ENCODE measurements at places on chromosomes 6 and 20.

DNA sequence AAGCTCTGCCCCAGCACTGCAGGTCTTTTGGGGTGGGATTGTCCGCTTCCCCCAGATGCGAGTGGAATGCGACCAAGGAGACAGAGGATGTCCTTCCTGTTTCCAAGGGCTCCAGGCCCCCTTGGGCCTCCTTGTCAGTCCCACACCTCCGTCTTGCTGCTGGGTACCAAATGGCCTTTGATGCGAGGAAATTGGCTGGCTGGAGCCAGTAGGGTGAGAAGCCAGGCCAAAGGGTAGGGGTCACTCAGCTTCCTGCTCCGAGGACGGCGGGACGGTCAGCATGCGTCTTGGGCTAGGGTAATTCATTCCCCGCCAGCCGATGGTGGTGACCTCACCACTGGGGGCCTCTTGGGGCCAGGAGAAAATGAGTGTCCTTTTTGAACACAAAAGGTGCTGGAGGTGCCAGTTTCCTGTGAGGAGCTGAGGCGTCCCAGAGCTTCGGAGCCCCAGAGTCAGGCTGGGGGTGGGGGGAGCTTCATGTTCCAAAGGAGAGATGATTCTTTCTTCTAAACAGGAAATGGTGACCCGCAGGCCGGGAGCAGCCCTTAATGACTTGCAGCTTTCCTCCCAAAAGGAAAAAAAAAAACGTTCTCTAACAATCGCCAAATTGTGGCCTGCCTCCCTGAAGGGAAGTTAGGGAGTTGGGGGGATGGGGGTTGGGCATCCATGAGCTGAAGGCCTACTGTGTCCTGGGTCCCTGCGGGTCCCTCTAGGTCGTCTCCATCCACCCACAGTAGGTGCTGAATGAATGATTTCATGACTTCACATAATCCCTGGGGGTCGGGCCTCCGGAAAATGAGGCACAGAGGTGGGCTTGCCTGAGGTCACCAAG lies 6.7 kb downstream of the SNAI1 start:
- DNase-seq: no peak

GRCh38 chr6:163530406-163530805 lies 115.9 kb downstream of the QKI start:
- no peak for DNase-seq

GRCh38 chr20:64114356-64114971 lies 7.1 kb upstream of the NPBWR2 start:
- no peak for DNase-seq

- DNase-seq: no peak
These were observed 311.9 kb upstream of the MAP3K7 start for GRCh38 chr6:90898763-90899162.

DNA sequence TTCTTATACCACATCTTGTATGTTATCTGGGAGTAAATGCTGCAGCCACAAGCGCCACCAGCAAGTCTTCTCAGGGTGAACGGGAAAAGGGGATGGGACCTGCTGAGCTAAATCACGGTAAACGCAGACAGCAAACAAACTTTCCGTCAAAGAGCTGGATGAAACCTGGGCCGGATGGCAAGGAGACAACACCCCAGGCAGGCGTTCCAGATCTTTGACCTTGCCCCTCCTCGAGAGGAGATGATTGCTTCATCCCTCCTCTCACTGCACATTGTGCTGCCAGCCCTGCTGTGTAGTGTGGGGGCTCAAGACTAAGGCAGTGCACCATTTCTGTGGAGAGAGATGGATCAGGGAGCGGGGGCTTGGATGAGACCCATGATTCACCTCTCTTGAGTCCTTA lies 9.8 kb downstream of the RAET1E start:
- DNase-seq: no peak

DNA sequence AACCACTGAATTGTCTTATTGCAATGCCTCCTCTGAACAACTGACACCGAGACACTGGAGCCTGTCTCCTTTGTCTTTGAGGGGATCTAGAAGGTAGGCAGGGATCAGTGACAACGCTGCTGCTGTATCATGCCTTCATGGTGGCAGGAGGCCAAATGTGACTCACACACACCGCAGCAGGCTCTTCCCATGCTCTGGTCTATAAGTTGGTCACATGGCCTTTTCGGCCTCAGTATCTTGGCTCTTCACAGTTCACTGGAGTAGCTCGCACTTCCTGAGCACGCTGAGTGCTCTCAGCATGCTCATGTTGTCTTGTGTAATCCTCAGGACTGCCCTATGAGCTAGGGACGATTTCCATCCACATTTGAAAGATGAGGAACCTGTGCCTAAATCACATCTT lies 167.4 kb upstream of the PCSK2 start:
- DNase-seq: no peak

DNA sequence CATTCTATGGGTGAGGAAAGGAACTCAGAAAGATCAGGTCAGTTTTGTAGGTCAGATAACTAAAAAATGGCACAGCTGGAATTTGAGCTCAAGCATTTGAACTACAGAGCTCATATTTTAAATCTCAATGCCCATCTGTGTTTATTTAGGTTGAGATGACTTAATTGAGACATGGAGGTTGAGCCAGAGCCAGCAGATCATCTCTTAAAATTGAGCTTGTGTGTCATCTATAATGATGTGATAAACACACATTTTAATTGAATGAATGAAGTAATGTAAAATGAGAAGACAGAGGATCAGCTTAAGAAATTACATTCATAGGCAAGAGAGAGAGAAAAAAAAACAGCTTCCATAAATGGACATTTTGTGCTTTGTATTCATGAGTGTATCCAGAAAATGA lies 3.7 kb downstream of the MANEA start:
- no peak for DNase-seq

GRCh38 chr20:43849496-43850186 lies 65.0 kb upstream of the TOX2 start:
- DNase-seq: no peak

GRCh38 chr6:51959744-51960383 lies 127.5 kb downstream of the PKHD1 start:
- DNase-seq: peak; percentile 65

DNA sequence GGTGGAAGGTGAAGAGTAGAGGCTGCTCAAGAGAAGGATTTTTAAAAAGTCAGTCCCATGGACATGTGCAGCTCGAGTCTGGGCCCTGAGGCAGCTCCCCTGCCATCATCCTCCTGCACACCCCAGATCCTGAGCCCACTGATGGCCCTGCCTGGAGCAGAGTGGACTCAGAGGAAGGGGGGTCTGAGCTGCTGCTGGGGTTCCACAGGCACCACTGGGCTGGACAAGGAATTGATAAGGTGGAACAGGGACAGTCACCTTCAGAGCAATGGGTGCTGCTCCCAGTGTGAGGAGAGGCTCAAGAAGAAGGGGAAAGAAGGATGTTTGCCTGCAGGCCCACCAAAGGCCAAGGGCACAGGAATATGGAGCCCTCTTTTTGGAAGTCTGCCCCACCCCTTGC lies 6.2 kb downstream of the ULBP2 start:
- DNase-seq: no peak

- no peak for DNase-seq
These were observed 7.2 kb upstream of the SNX14 start for GRCh38 chr6:85600713-85601313.

DNA sequence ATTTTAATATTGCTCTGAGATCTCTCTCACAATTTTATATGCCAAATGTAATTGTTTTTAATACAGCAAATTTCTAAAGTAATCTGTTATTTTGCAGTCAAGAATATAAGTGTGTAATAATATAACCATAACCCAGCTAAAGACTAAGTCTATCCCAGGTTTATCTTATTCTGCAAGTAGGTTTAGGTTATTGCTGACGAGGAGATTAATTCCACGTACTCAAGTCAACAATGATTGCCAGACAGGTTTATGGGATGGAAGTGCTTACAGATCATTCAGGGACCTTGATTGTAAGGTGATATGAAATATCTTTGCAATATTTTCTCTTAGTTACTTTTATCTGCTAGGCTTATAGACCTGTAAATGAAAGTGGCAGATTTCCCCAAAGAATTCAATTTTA lies 698.3 kb downstream of the HDGFL1 start:
- DNase-seq: no peak

DNA sequence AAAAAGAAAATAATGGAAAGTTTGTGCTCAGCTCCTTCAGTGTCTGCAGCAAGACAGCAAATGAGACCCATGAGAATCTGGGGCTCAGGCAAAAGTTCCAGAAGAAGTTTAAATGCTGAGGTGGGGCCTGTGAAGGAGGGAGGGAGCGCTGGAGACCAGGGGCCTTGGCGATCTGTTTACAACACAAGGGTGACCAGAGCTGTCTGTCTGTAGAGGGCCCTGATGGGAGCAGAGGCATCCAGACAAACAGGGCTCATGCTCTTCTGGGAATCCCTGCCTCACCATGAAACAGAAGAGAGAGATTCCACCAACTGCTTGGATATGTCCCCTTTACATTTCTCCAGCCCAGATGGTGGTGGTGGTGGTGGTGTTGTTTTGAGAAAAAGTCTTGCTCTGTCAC lies 79.3 kb upstream of the SHLD1 start:
- no peak for DNase-seq

- DNase-seq: no peak
These were observed 2.9 kb downstream of the GSS start for GRCh38 chr20:34952671-34953070.

DNA sequence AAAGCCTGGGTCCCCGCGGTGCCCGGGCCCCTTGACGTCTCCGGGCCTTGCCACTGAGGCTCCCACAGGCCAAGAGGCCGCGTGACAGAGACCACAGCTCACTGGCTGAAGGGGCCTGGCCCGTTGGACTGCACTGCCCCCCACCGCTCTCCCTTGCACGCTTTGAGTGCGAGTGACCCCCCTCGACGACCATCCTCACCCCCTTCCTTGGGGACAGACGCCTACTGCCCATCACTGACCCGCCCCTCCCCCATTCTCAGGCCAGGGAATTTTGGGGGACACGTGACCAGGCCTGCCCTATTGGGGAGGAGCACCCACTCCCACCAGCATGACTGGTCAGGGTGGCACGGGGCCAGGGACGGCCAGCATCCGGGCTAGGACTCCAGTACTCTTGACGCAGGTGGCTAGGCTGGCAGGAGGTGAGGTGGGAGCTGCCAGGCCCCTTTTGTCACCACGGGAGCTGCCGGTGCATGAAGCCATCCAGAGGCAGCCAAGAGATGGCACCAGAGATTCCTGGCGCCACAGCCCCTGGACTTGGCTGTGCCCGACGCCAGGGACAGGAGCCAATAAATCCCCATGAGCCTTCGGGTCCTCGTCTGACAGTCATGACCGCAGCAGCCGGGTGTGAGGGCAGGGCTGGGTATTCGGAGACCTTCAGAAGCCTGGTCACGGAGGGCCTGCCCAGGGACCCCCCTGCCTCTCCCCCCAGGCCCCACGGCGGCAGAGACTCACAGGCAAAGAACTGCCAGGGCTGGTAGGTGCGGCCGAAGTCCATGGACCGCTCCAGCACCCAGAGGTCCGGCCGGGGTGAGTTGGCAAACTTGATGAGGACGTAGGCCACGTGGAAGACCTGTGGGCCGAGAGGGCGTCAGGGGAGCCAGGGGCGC lies 14.5 kb downstream of the LAMA5 start:
- DNase-seq: no peak

- no peak for DNase-seq
These were observed 17.1 kb downstream of the RPRD1B start for GRCh38 chr20:38050686-38051085.

DNA sequence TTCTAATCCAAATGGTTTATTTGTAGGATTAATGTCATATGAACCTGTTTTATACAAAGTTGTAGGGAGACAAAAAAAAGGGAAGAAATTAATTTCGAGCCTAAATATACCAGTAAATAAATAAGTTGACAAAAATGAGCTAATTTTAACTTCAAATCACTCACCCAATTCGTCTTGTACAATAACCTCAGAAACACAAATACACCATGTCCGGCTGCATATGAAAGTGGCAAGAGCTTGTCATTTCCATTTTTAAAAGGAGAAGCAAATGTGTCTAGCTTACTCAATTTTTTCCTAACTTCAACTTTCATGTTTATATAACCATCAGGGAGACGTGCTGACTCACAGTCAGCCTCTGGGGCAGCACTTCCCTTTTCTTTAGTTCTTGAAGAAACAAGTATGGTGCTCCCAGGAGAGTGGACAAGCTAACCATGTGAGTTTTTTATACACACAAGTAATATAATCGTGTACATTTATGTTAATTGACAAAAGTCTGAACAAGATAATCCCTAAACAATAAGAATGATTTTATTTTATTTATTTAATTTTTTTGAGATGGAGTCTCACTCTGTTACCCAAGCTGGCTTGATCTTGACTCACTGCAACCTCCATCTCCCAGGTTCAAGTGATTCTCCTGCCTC lies 55.5 kb upstream of the SGK1 start:
- peak; percentile 4 for DNase-seq

GRCh38 chr6:132932588-132932987 lies 118.2 kb downstream of the RPS12 start:
- DNase-seq: no peak

GRCh38 chr20:8385247-8385646 lies 253.2 kb downstream of the PLCB1 start:
- no peak for DNase-seq

DNA sequence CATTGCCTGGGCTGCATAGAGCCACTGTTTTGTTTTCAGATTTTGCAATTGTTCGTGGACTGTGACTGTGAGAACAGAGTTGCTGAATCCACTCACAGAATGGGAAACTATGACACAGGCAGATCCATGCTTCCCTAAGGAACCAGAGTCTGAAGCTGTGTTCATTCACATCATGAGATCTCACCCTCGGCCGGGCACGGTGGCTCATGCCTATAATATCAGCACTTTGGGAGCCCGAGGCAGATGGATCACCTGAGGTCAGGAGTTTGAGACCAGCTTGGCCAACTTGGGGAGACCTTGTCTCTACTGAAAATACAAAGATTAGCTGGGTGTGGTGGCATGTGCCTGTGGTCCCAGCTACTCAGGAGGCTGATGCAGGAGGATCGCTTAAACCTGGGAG lies 139.2 kb upstream of the SALL4 start:
- DNase-seq: no peak

DNA sequence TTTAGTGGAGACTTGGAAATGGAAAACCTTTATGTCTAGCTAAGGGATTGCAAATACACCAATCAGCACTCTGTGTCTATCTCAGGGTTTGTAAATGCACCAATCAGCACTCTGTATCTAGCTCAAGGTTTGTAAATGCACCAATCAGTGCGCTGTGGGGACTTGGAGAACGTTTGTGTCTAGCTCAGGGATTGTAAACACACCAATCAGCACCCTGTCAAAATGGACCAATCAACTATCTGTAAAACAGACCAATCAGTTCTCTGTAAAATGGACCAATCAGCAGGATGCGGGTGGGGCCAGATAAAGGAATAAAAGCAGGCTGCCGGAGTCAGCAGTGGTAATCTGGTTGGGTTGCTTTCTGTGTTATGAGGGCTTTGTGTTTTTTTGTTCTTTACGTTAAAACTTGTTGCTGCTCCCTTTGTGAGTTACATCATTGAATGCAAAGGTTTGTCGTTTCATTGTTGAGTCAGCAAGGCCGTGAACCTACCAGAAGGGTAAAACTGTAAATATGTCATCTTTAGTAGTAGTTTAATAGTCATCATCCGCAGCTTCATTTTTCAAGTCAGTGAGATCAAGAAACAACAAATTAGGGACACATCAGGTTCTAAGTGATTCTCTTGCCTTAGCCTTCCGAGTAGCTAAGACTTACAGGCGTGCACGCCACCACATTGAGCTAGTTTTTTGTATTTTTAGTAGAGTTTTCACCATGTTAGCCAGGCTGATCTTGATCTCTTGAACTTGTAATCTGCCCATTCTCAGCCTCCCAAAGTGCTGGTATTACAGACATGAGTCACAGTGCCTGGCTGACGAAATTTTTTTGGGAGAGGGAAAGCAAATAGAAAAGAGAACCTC lies 22.7 kb upstream of the NUP153 start:
- DNase-seq: no peak

- DNase-seq: no peak
These were observed 356.9 kb downstream of the KIF16B start for GRCh38 chr20:16216227-16216913.

GRCh38 chr6:157763129-157763903 lies 59.7 kb upstream of the SNX9 start:
- DNase-seq: peak; percentile 96

GRCh38 chr6:26158076-26158580 lies 70.9 kb downstream of the HFE start:
- DNase-seq: peak; percentile 88

All from Calu3 (cell line).